Frontal cortex (tissue), 4 donors: ENCODE measurements at places on chromosomes 1 and 21. TPM values are rescaled to one million over a fixed set of nuclear protein-coding genes. Genes with fewer than 3 reads are reported as not detected.

EBNA1BP2 gene
- 57.5 TPM for total RNA-seq

NTRK1 gene
- total RNA-seq: 0.41 TPM

- no peak for DNase-seq
These were observed 142.9 kb downstream of the FASLG start for GRCh38 chr1:172801771-172802322.

DNA sequence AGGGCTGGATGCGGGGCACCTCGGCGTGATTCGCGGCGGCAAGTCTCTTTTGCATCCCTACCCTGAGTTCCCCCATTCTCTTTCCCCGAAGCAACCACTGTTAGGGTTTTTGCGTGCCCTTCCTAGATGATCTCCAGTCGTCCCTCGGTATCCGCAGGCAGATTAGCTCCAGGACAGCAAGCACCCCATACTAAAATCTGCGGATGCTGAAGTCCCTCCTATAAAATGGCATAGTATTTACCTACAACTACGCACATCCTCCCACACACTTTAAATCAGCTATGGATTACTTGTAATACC, 22.8 kb upstream of the CFAP126 start:
- DNase-seq: no peak

- DNase-seq: no peak
These were observed 19.6 kb downstream of the ARHGEF10L start for GRCh38 chr1:17558954-17559614.

DNA sequence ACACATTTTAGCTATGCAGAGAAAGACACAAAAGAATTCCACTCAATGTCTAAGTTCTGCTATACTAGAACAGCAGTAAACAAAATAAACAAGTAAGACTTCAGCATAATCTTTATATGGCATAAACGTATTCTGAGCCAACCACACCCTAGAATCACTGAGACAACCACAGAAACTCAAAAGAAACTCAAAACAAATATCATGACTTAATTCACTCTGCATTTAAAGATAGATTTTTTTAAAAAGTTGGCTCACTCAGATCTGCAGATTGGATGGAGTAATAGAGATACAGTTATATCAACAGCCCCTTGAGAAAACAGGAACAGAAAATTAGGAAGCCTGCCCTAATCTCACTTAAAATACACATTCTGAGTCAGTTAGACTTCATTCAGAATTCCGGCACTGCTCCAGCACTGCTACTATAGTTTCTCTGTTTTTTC, 95.0 kb downstream of the COL24A1 start:
- no peak for DNase-seq

- no peak for DNase-seq
These were observed 14.0 kb downstream of the RSPO1 start for GRCh38 chr1:37620707-37621106.

DNA sequence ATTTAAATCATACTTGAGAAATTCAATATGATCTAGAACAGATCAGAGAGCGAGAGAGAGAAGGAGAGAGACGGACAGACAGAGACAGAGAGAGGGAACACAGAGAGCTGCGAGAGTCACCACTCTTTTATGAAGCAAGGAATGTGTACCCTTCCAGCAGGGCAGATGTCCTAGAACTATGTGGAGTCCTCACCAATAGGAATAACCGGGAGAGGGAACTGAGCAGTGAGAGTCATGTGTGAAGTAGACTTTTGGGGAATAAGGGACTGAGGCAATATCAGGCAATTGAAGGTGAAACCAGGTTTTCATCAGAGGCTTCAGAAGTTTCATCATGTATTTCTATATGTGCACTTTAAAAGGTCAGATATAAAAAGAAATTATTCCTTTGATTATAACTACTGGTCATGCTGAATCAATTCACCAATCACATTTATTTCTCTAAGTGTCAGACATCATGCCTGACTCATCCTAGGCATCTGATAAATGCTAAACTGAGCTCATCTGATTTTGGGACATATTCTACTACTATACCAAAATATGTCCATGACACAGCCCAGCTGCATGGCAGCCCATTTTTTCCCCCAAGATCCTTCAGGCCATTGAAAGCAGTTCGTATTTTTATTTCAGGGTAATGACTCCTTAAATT, 22.4 kb downstream of the VTCN1 start:
- no peak for DNase-seq

ARMH1 gene
- total RNA-seq: 4.5 TPM

- no peak for DNase-seq
These were observed 165.4 kb downstream of the ADSS2 start for GRCh38 chr1:244286341-244286740.

DNA sequence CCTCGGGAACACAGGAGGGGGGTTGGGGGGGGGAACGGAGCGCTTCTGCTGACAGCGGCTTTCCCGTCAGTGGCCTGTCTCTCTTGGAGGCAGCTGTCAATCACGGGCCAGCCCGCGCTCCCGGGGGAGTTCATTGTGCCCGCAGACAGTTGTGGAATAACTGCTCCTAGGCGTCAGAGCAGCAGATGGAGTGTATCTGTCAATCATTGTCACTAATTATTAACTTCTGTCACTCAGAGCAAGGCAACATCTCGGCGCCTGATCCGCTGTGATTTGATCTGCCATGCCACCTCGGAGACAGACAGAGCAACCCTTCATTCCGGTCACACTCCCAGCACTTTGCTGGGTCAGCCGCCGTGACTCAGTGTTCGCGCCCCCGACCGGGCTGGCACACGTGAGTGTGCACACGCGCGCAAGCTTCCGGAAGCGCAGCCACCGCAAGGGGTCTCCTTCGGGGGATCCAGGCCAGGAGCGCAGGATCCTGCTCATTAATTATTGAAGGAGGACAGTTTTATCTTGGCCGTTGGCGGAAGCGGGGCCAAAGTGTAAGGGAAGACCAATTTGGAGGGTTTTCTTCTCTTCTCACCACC, 75.8 kb downstream of the RRAGC start:
- DNase-seq: no peak

TMPRSS2 gene
- not detected for total RNA-seq

DNA sequence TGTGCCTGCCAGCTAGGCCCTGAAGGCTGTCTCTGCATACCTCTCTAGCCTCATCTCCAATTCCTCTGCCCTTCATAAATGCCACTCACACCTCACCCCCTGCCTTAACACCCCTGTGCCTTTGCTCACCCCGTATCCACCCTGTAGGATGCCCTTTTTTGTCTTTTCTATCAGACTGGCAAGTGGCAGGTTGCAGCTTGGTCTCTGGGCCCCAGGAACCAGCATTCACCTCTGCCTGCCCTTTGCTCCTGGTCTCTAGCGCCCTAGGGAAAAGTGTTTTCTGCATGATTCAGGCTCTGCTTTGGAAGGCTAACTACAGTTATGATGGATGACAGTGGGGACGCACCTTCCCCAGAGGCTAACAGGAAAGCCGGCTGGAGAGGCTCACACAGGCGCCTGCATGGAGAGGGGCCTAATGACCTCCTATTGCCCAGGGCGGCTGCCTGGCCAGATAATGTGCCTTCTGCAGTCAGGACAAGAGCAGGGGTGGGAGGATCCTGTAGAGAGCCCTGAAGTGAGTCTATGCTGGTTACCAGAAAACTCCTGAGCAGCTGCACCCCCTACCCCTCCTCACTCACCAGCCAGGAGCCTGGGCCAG, 11.2 kb downstream of the KANK4 start:
- DNase-seq: no peak

ECM1 gene
- total RNA-seq: 0.41 TPM

CLDN19 gene
- not detected for total RNA-seq

DNA sequence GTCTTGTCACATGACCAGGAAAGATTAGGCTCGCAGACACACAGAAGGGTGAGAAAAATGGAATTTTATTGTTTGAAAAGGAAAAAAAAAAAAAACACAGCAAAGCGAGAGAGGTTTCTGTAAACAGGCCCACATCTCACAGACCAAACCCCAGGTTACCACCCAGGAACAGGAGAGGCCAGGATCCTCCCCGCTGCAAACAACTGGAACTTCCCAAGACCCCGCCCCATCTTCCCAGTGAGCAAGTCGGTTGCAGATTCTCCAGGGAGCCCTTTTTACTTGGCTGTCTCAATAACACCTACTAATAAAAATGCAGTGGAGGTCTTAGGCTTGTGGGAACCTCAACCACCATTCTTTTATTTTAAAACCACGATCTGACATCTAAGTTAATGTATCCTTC, 84.7 kb upstream of the ETS2 start:
- DNase-seq: no peak

ALDH4A1 gene
- 4.5 TPM for total RNA-seq

SPRR2E gene
- total RNA-seq: not detected

GRCh38 chr1:5140136-5140535, 485.7 kb downstream of the AJAP1 start:
- DNase-seq: no peak
